Neural progenitor cell (in vitro differentiated cells): ENCODE measurements at places on chromosomes 3 and 15. TPM values are rescaled to one million over a fixed set of nuclear protein-coding genes. Genes with fewer than 3 reads are reported as not detected.

Gene SAMMSON
- total RNA-seq: not detected in 2 replicates

GRCh38 chr3:89974903-89975519 lies 867.6 kb downstream of the EPHA3 start:
- no peaks in the 10 kb centered on the region for H3K27me3 ChIP-seq
- H3K4me3 ChIP-seq: no peak overlapping the region
- H3K27ac ChIP-seq: no peak overlapping the region
- no peaks in the 10 kb centered on the region for H3K36me3 ChIP-seq
- H3K4me1 ChIP-seq: no peaks in the 10 kb centered on the region

DNA sequence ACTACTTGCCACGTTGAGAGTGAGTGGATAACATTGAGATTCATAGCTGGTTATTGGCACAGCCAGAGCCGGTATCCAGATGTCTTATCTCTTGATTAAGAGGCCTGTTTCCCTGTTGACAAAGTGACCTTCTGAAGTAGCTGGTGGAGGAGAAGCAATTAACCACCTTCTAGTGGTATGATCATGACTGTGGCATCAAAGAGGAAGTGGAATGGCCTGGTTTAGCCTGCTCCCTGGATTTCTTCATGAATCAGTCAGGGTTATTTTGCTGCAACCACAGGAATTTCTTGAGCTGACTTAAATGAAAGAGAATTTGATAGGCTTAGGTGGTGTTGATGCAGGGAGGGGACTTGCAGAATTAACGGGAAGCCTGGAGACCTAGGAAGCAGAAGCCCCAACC lies 398.3 kb downstream of the MFSD1 start:
- H3K27ac ChIP-seq: no peak overlapping the region
- no peaks in the 10 kb centered on the region for H3K36me3 ChIP-seq
- no peaks in the 10 kb centered on the region for H3K27me3 ChIP-seq
- H3K4me1 ChIP-seq: no peaks in the 10 kb centered on the region

Gene ZNF710
- total RNA-seq: 14.9 and 29.6 TPM in 2 replicates

DNA sequence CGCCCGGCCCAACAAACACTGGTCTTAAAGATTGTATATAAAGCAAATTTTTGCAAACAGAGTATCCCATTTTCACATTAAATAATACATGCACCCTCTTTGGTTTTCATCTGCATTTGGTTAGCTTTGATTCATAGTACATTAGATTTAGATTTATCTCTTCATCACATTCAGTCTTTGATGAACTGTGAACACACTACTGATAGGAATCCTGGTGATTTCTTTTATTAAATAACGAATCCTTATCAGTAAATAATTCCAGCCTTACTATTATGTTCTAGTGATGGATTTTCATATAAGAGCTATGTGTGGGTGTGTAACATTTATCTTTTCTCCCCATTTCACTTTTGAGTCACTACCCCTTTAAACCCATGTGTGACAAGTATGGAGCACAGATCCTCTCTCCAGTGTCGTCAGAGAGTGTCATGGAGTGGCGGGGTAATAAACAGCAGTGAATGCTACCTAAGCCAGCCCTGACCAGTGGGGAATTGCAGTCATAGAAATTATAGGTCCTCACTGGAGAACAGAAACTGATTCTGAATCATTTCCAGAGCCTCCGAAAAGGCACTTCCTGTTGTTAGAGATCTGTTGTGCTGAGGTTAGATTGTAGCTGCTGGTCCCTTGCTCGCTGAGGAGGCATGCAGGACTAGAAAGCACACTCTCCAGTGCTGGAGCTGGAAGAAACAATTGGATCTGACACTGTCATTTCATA lies 22.0 kb downstream of the SLC7A14 start:
- no peaks in the 10 kb centered on the region for H3K4me1 ChIP-seq
- H3K27ac ChIP-seq: no peak overlapping the region
- no peaks in the 10 kb centered on the region for H3K36me3 ChIP-seq
- H3K27me3 ChIP-seq: no peaks in the 10 kb centered on the region
- DNase-seq: no peak

- H3K27me3 ChIP-seq: no peaks in the 10 kb centered on the region
- no peaks in the 10 kb centered on the region for H3K36me3 ChIP-seq
- DNase-seq: peak; percentile 7
- H3K4me3 ChIP-seq: no peak overlapping the region
Observed at GRCh38 chr15:81751816-81752545, 293.8 kb downstream of the MEX3B start.

DNA sequence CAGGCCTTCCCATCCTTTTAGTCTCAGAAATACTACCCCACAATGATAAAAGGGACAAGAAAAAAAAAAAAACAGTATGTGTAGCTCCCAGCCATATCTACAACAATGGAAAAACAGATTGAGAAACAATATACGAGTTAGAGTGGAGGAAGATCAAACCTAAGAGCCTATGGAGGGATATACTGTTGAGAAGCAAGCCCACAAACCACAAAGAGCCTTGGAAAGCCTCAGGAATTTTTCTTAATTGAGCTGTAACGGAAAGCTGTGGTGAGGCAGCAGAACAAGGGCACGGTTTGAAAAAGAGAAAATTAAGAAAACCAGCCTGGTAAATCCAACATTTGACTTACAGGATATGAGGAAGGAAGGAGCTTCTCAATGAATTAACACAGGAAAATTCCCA lies 21.4 kb downstream of the KPNA1 start:
- peaks cover 7% of the 10 kb centered on the region for H3K36me3 ChIP-seq
- no peak overlapping the region for H3K4me3 ChIP-seq

GRCh38 chr3:148255981-148256969 lies 441.4 kb upstream of the AGTR1 start:
- peak; percentile 20 for DNase-seq
- no peak overlapping the region for H3K4me3 ChIP-seq
- H3K36me3 ChIP-seq: no peaks in the 10 kb centered on the region
- H3K4me1 ChIP-seq: no peaks in the 10 kb centered on the region
- no peaks in the 10 kb centered on the region for H3K27me3 ChIP-seq

Gene IQGAP1
- total RNA-seq: 35.9 and 44.8 TPM in 2 replicates

- H3K27ac ChIP-seq: no peak overlapping the region
Observed at GRCh38 chr15:74403991-74404563, 29.7 kb downstream of the SEMA7A start.

DNA sequence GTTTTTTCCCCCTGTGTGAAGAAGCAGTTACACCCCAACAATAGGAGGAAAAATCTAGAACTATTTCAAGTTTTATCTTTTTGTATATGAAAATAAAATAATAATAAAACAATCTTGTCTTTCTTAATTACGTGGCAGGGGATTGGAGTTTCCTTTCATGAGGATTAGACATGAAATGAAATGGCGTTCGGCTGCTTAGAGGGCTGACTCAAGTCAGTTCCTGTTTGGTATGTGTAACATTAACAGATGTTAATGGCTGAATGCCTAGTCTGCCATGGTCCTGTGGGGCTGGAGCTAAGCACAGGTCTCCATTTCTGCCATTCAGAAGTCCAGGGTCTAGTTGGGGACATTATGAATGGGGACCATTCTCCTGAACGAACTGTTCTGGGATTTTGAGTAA lies 3.1 kb upstream of the EXOG start:
- no peaks in the 10 kb centered on the region for H3K27me3 ChIP-seq
- no peak overlapping the region for H3K27ac ChIP-seq
- H3K4me1 ChIP-seq: peaks cover 18% of the 10 kb centered on the region
- DNase-seq: no peak
- no peak overlapping the region for H3K4me3 ChIP-seq
- peaks cover 4% of the 10 kb centered on the region for H3K36me3 ChIP-seq

DNA sequence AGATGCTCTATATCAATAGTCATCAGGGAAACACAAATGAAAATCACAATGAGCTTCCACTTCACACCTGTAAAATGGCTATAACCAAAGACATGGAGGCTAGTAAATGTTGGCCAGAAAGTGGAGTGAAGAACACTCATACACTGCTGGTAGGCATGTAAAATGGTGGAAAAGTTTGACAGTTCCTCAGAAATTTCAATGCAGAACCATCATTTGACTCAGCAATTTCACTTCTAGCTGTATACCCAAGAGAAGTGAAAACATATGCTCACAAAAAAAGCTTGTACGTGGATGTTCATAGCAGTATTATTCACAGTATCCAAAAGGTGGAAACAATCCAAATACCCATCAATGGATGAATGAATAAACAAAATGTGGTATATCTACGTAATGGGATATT lies 19.2 kb upstream of the TOP2B start:
- no peak for DNase-seq
- H3K4me3 ChIP-seq: no peak overlapping the region
- no peak overlapping the region for H3K27ac ChIP-seq
- H3K27me3 ChIP-seq: no peaks in the 10 kb centered on the region
- no peaks in the 10 kb centered on the region for H3K36me3 ChIP-seq
- H3K4me1 ChIP-seq: no peaks in the 10 kb centered on the region

Gene TMC3
- total RNA-seq: 0.09 and 0.13 TPM in 2 replicates

Gene USP50
- 0.46 TPM in 1 of 2 replicates, not detected in the other for total RNA-seq

- no peak overlapping the region for H3K4me3 ChIP-seq
- no peaks in the 10 kb centered on the region for H3K4me1 ChIP-seq
- H3K27ac ChIP-seq: no peak overlapping the region
- no peaks in the 10 kb centered on the region for H3K27me3 ChIP-seq
Observed at GRCh38 chr15:89898614-89899294, 5.0 kb upstream of the AP3S2 start.

Gene C2CD4B
- total RNA-seq: 0.43 TPM in 1 of 2 replicates, not detected in the other

- no peak for DNase-seq
- H3K4me1 ChIP-seq: no peaks in the 10 kb centered on the region
- no peaks in the 10 kb centered on the region for H3K36me3 ChIP-seq
- H3K27me3 ChIP-seq: no peaks in the 10 kb centered on the region
- no peak overlapping the region for H3K27ac ChIP-seq
- no peak overlapping the region for H3K4me3 ChIP-seq
Observed at GRCh38 chr3:163766112-163766511, 1312.2 kb downstream of the SI start.

Gene GOLGA8T
- total RNA-seq: not detected in 2 replicates

DNA sequence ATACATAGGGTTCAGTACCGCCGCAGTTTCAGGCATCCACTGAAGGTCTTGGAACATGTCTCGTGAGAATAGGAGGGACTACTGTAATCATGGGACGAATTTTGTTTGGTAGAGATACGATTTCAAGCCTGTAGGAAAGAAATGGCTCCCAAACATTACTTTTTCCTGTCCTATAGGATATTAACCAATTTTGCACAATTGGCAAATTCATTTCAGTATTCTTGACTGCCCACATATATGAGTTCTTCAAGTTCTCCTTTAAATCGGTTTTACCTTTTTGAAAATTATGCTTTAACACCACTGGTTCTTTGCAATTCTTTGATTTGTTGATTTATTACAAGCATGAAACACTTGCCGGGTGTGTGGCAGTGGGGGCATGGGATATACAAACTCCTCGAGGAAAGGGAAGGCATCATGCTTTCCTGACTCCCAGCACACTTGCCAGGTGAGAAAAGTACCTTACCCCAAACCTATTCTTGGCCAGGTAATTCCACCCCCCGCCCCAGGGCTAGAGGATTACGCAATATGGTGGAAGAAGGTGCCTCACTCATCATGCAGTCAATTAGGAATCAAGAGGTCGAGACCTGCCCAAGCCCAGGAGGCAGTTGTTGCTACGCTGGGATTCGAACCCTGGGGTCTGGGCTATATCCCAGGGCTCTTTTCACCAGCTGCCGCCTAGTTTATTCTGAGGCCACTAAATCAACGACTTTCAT lies 584 bp upstream of the LARS2 start:
- H3K4me1 ChIP-seq: peaks cover 6% of the 10 kb centered on the region
- no peaks in the 10 kb centered on the region for H3K36me3 ChIP-seq
- no peak overlapping the region for H3K27ac ChIP-seq
- H3K27me3 ChIP-seq: no peaks in the 10 kb centered on the region

GRCh38 chr3:197590313-197590962 lies 34.7 kb upstream of the BDH1 start:
- no peaks in the 10 kb centered on the region for H3K27me3 ChIP-seq
- H3K36me3 ChIP-seq: no peaks in the 10 kb centered on the region
- no peak for DNase-seq

Gene TRH
- 0.19 TPM in 1 of 2 replicates, not detected in the other for total RNA-seq

Gene GOLGA6L10
- 1.3 and 2.2 TPM in 2 replicates for total RNA-seq

GRCh38 chr3:88991496-88991895 lies 115.9 kb upstream of the EPHA3 start:
- H3K27ac ChIP-seq: no peak overlapping the region
- H3K27me3 ChIP-seq: no peaks in the 10 kb centered on the region
- no peaks in the 10 kb centered on the region for H3K4me1 ChIP-seq
- no peak for DNase-seq
- no peak overlapping the region for H3K4me3 ChIP-seq

Gene NEK11
- 1.1 and 8.1 TPM in 2 replicates for total RNA-seq

Gene VGLL3
- total RNA-seq: 1.2 and 1.8 TPM in 2 replicates

- no peaks in the 10 kb centered on the region for H3K4me1 ChIP-seq
- no peaks in the 10 kb centered on the region for H3K27me3 ChIP-seq
- H3K4me3 ChIP-seq: no peak overlapping the region
- no peaks in the 10 kb centered on the region for H3K36me3 ChIP-seq
- no peak for DNase-seq
Observed at GRCh38 chr15:68389936-68390817, 41.8 kb downstream of the ITGA11 start.

- peaks cover under 1% of the 10 kb centered on the region for H3K4me1 ChIP-seq
- no peak overlapping the region for H3K4me3 ChIP-seq
- no peak overlapping the region for H3K27ac ChIP-seq
- H3K36me3 ChIP-seq: no peaks in the 10 kb centered on the region
- no peak for DNase-seq
- H3K27me3 ChIP-seq: no peaks in the 10 kb centered on the region
Observed at GRCh38 chr3:44969154-44969827, 6.7 kb downstream of the ZDHHC3 start.

Gene EHHADH
- total RNA-seq: 3.6 and 3.7 TPM in 2 replicates

Gene PPM1M
- total RNA-seq: 1.1 and 3.1 TPM in 2 replicates

Gene HDC
- 0.62 TPM in 1 of 2 replicates, not detected in the other for total RNA-seq
